ENCODE measurements at places on chromosomes 16 and 17.

GRCh38 chr17:75289832-75290337 is 652 bp upstream of the SLC25A19 start:
- peak; percentile 59 for DNase-seq

GRCh38 chr16:76114681-76115080 is 162.5 kb upstream of the CNTNAP4 start:
- no peak for DNase-seq

DNA sequence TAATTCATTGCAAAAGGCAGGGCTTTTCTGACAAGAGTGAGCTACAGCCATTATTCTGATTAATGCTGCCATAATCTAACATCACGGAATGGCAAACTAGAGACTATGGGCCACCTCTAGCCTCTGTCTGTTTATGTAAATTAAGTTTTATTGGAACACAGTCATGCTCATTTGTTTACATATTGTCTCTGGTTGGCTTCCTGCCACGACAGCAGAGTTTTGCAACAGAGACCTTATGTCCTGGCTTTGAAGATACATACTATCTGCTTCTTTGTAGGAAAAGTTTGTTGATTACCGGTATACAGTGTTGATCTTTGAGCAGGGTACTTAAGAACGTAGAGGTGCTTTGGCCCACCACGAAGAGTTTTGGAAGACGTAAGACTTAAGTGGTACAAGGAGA is 715.9 kb upstream of the RBFOX1 start:
- DNase-seq: no peak

- DNase-seq: no peak
These were observed 44.1 kb upstream of the DOC2B start for GRCh38 chr17:225551-225950.
